ENCODE measurements at places on chromosomes 11 and 22.

DNA sequence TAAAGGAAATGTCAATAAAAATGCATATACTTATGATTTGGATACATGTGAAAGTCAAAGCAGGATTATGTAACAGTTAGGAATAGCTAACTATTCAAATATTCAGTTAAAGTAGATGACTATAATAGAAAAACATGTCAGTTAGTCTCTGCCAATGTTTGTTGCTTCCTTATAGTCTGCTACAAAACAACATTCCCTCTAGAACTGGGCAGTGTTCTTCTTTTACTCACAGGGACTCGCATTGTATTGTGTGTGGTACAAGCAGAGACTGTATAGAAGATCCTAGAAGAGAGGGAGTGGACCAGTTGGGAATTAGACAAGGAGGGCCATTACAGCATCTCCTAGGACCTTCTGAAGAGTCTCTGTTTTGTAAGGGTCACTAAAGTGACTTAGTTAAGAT is 10.6 kb downstream of the ACAT1 start:
- no peak for DNase-seq

DNA sequence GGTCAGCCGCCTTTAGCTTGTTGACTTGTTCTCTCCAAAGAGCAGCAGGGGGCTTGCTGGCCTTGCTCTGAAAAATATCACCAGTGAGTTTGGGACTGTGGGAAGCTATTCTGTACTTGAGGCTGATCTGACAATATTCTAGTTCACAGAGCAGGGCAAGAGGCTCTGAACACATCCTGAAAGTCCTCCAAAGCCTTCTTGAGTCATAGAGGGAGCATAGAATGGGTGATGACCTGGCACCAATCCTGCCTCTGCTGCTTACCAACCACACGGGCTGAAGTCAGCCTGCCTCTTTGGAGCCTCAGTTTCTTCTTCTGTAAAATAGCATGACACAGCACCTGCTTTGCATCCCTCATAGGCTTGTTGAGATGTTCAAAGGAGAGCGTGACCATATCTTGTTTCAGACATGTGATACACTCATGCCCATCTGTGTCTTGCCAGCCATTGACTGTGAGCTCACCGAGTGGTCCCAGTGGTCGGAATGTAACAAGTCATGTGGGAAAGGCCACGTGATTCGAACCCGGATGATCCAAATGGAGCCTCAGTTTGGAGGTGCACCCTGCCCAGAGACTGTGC is 96.6 kb downstream of the RRAS2 start:
- no peak for DNase-seq

DNA sequence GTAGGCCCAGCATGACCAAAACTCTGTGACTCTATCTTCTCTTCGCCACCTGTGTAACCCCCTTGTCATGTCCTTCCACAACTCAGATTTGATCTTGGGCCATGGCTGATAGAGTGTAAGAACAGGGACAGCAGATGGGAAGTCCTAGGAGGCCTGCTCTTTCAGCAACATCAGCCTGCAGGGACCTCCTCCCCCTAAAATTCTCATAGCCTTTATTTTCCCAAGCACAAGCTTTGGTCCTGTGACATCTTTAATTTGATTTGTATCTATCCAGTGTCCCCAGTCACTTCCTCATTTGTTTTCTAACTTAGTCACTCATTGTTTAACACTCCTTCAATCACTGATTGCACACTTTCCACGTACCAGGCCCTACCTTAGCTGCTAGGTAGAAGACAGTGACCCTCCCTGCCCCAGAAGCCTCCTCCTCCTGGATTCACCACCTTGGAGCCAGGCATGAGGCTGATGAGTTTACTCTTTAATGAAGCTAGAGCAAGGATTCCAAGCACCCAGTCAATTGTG is 5.3 kb downstream of the UBQLN3 start:
- no peak for DNase-seq

GRCh38 chr11:125110506-125110905 is 920 bp downstream of the TMEM218 start:
- no peak for DNase-seq

DNA sequence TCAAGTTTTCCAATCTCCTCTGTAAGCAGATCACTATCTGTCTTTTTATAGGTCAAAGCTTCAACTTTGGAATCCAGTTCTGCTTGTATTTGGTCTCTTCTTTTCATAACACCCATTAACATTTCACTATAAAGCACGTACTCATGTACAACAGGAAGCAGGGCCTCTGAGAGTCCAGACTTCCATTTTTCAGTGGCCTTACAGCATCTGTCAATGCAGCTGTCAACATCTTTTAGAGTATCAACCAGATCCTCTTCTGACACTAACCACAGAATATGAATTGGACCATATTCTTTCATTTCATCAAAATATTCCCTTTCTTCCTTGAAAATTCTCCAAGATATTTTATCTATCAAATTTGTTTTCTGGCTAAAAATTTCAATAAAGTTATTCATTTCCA is 24.7 kb upstream of the SLN start:
- DNase-seq = no peak

DNA sequence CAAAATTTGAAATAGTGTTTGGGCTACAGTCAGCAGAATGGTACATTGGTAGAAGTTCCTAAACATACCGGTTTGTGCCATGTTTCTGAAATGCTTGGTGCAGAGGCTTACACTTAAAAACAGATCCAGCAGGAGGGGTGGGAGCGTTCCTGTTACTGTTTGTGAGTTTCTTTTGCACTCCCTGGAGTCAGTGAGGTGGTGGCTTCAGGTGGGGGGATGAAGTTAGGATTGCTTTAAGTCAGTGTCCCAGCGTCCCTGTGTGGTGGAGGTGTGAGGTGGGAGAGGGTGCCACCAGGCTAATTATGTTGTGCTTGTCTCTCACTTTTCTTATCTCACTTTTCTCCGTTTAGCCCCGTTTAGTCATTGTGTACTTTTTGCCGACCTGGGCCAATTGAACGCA is 9.7 kb downstream of the TNRC6B start:
- no peak for DNase-seq

GRCh38 chr11:96107143-96107824 is 183.4 kb upstream of the MTMR2 start:
- no peak for DNase-seq

DNA sequence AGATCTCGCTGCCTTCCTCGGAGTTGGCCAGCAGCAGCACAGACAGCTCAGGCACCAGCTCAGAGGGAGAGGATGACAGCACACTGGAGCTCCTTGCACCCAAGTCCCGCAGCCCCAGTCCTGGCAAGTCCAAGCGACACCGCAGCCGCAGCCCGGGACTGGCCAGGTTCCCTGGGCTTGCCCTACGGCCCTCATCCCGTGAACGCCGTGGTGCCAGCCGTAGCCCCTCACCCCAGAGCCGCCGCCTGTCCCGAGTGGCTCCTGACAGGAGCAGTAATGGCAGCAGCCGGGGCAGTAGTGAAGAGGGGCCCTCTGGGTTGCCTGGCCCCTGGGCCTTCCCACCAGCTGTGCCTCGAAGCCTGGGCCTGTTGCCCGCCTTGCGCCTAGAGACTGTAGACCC is 6.4 kb downstream of the PLA2G3 start:
- DNase-seq = no peak

DNA sequence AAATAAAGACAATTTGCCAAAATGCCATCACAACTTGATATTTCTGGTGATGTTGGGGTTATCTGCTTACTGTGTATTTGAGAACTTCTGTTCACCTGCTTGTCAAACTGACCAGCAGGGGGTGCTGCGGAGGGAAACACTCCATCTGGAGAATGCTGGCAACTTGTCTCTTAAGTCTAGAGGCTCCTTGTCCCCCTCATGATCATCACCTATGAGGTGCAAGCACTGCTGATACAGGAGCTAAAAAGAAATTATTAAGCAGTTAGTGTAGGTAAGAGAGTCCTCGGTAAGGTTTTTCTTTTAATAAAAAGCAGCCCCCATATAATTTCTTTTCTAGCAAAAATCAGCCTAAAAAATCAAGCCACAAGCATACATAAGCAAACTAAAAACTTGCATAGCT is 32.7 kb upstream of the GLYATL1B start:
- peak; percentile 78 for DNase-seq

DNA sequence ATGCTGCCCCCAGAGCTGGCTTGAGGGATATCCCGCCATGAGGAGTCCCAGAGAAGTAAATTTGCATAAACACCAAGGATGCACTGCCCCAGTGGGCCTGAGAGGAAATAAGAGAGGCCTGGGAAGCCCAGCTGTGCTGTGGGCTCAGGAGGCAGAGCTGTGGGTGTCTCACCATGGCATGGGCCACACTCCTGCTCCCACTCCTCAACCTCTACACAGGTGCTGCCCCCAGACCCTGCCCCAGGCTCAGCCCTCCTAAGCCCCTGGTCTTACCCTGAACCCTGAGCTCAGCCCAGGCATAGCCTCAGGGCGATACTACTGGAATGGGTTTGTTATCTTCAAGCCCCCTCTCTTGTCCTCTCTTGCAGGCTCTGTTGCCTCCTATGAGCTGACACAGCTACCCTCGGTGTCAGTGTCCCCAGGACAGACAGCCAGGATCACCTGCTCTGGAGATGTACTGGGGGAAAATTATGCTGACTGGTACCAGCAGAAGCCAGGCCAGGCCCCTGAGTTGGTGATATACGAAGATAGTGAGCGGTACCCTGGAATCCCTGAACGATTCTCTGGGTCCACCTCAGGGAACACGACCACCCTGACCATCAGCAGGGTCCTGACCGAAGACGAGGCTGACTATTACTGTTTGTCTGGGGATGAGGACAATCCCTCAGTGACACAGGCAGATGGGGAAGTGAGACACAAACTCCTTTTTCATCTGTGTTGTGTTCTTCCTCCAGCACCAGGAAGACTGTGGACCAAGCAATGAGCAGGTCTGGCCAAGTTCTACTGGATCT is 59.9 kb downstream of the GGTLC2 start:
- no peak for DNase-seq

- DNase-seq = no peak
Observed at GRCh38 chr11:107676336-107677057, 35.4 kb downstream of the SLN start.

DNA sequence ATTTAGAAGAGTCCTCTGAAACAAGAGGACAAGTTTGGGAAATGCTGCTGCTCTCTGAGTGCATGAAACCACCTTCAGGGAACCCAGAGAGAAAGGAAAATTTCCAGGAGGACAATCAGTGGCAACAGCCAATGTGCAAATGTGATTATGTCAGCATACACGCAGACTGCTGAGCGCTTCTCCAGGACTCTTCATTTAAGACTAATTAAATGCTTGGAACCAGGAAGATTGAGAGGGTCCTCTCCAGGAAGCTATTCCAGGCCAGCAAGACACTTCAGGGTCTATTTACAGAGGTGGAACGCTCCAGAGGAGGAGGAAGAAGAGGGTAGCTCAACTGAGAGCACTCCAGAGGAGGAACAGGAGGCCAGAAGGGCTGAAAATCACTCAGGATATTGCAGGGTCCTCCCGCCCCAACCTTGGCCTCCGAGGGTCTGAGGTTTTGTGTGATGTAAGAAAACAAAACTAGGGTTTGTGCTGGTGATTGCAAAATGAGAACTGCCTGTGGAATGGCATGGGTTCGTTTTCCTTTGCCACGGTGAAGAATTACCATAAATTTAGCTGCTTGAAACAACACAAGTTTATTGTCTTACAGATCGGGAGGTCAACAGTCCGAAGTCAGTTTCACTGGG is 14.1 kb upstream of the HTR3A start:
- DNase-seq = no peak

DNA sequence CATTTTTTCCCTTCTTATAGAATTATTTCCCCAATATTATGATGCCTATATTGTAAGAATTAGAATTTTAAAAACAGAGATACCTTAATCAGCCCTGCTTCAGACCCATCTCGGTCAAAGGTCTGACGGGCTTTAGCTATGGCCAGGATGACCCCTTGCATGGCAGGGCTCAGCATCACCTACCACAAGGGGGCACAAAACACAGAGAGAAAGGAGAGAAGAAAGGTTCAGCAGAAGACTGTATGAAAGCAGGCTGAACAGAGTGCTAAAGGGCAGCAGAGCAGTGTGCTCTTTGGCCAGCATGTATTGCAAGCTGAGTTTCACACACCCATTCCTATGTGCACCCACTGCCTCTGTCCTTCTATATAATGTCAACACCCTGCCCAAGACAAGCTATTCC is 26.8 kb downstream of the CLDN25 start:
- peak; percentile 1 for DNase-seq

GRCh38 chr11:60371386-60371785 is 6.9 kb upstream of the MS4A7 start:
- DNase-seq = no peak

DNA sequence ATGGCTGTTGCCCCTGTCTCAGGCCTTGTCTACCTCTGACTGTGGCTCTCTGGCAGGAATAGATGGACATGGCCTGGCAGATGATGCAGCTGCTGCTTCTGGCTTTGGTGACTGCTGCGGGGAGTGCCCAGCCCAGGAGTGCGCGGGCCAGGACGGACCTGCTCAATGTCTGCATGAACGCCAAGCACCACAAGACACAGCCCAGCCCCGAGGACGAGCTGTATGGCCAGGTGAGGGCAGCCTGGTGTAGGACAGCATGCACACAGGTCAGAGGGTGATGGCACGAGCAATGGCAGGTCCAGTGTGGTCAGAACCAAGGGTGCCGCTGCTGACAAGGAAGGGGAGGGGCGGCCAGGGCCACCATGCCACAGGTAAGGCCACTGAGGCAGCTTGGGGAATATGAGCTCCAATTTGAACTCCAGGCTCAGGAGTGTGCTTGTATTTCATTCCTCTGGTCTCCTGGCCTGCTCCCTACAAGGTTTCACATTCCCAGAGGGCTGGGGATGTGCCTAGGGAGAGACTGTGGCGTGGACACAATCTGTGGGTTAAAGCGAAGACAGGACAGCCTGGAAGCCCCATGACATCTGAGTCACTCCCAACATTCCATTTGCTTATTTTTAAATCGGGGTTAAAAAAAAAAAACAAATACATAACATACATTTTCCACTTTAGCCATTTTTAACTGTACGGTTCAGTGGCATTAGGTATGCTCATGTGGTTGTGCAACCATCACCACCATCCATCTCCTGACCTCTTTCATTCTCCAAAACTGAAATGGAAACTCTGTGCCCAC is 562 bp downstream of the FOLR3 start:
- no peak for DNase-seq

DNA sequence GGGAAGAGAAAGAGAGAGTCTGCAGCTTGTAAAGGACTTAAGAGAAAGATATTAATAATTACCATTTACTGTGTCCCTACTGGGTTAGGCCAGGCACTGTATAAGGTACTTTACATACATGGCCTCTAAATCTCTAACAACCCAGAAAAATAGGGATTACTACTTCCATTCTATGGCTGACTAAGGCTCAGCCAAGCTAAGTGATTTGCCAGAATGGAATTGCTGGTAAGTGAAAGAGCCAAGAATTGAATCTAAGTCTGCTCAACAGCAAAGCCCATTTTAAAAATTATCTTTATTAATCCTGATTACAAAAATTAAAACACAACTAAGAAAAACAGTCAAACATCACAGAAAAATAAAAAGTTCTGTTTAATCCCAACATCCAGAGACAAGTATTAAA is 21.4 kb downstream of the XRRA1 start:
- no peak for DNase-seq

GRCh38 chr11:22426915-22427314 is 88.7 kb downstream of the SLC17A6 start:
- DNase-seq = no peak

GRCh38 chr11:47258317-47258902 is 614 bp downstream of the NR1H3 start:
- no peak for DNase-seq
